Erythroblast (primary cell): ENCODE measurements at places on chromosomes 6 and 20.

DNA sequence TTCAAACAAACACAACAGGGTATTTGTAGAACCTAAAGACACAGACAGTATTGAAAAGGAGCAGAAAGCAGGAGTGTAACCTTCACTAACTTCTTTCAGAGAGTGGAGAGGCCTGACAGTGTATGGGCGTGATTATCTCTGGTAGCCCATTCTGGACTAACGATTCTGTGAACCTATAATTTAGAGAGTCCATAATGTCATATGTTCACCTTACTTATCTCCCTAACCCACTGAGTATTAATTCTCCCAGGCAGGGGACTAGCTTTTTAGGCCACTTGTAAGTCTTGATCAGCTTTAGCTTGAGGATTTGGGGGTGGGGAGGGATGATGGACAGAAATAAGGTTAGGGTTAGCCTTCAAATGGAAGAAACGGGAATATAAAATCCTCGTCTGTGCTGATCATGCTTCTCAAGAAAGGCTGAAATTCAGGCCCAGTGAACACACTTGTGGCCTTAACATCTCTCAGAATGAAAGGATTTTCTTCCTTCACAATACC, 2.8 kb upstream of the PARD6B start:
- DNase-seq = no peak

GRCh38 chr20:25669826-25670422, 26.7 kb downstream of the ZNF337 start:
- DNase-seq = peak; percentile 6

- no peak for DNase-seq
These were observed 25.3 kb upstream of the CD83 start for GRCh38 chr6:14092316-14092715.

- no peak for DNase-seq
These were observed 154.3 kb downstream of the ANKRD60 start for GRCh38 chr20:58073945-58074856.

GRCh38 chr20:47243003-47243402, 113.5 kb downstream of the ZMYND8 start:
- DNase-seq = no peak

DNA sequence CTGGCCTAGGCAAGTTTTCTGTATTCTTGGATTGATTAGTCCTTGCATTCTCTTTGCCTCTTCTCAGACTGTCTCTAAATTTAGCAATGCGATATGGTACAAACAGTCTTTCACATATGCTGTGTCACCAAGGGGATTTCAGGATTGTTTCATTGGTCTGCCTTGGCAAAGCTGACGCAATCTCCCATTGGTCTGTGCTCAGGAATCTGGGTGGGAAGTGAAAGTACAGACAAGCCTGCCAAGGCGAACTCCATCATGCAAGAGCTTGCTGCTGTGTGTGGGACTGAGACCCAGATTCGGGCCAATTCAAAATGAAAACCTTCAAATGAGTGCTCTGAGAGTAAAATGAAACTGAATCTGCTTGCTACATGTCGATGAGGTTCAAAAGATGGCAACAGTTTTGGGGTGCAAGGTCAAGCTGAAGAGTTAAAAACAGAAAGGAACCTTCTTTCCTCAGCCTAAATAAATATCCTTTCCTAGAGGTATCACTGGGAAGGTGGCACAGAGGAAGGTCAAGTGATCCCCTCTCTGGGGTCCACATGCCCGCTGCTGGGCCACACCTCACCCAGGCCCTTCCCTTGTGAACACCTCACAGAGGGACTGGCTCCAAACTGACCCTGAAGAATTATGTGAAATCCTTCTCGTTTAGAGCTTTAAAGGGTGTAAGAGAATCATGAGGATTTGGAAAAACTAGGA, 198.8 kb upstream of the PREP start:
- DNase-seq = no peak

DNA sequence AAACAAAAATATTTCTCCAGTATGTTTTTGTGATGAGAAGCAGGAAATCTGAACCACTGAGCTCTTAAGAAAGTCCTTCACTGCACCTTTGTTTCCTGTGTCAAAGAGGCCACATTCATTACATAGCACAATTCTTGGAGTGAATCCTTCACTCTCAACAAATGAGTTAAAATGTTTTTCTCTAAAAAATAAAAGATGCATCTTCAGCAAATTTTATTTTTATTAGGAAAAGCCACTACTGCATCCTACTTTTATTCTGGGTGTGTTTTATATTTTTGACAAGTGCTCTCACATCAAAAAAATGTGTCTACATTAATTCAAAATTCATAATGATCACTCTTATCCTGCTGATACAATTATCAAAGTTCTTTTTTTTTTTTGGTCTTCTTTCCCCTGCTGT, 76.3 kb downstream of the PLCB4 start:
- DNase-seq = no peak

DNA sequence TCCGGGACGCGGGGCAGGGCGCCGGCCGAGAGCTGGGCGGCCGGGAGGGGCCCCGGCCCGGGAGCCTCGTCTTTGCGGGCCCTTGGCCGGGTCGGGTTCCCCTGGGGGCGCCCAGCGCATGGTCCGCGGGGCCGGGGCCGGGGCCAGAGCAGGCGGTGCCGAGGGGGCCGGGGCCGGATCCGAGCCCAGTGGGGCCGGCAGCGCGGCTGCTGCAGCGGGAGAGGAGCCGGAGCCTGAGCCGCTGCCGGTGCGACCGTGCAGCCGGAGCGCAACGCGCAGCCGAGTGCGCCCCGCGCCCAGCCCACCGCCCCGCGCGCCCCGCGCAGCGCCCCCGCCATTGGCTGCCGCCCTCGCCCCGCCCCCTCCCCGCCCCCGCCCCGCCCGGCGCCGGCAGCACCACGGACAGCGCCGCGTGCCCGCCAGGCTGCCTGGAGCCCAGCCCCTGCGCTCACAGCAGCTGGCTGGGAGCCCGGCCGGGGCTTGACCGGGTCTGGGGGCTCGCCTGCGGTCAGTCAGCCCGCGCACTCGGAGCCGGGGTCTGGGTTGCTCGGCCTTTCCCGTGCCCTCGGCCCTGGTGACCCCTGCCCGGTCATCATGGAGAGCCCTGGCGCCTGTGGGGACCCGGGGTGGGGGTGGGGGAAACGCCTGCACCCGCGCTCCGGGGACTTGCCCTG, at the start of gene HRH3:
HRH3 (minus strand) TSS at position 287 of the 674 bp plus-strand sequence. CDS start 308 bp downstream, outside the sequence.
- peak; percentile 64 for DNase-seq

DNA sequence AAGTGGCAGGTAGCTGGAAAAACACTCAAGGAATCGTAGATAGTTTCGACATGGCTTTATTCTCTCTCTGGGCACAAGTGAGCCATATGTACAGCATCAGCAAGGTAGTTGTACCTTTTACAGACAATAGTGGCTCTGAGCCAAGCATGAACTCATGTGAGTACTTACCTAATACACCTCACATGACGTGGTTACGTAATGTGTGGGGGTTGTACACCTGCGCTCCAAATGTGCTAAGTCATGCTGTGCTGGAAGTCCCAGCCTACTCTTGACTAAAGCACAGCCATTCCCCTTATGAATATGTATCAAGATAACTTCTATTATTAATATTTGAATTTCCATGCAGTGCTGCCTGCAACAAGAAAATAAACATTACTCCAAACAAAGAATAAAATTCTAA, 78.8 kb upstream of the HMGN3 start:
- no peak for DNase-seq

GRCh38 chr20:45111799-45112471, 3.0 kb downstream of the WFDC5 start:
- DNase-seq = peak; percentile 35
